ENCODE measurements at places on chromosomes 6 and 20. TPM values are rescaled to one million over a fixed set of nuclear protein-coding genes. Genes with fewer than 3 reads are reported as not detected.

Gene RSPH4A
- 0.08 TPM for total RNA-seq

Gene FAM83C
- total RNA-seq = not detected

Gene RFX6
- not detected for total RNA-seq

Gene ZMYND8
- 9.8 TPM for total RNA-seq

Gene ACTL10
- 2.8 TPM for total RNA-seq

Gene HLA-DMB
- 0.08 TPM for total RNA-seq

Gene GPR6
- not detected for total RNA-seq

Gene CPNE5
- total RNA-seq = not detected

Gene EPPIN
- total RNA-seq = not detected

Gene LAMA5
- total RNA-seq = 63.7 TPM

Gene MAS1
- not detected for total RNA-seq

Gene GPANK1
- 6.1 TPM for total RNA-seq

Gene SLC17A1
- not detected for total RNA-seq

Gene MUC22
- total RNA-seq = not detected

Gene CLVS2
- total RNA-seq = not detected

Gene EYS
- total RNA-seq = under 0.01 TPM

Gene SYCP2
- 0.70 TPM for total RNA-seq

Gene CRIP3
- not detected for total RNA-seq

Gene DTD1
- total RNA-seq = 100 TPM

Gene HDGFL1
- total RNA-seq = not detected

Gene GLP1R
- not detected for total RNA-seq

Gene WFDC11
- not detected for total RNA-seq

Gene LTA
- not detected for total RNA-seq

Gene BCAS4
- 22.5 TPM for total RNA-seq

Gene NKAIN4
- 0.15 TPM for total RNA-seq

Gene TSBP1
- not detected for total RNA-seq

Gene FBXO5
- total RNA-seq = 0.82 TPM

Gene NKAPL
- total RNA-seq = 1.4 TPM

Gene ANKEF1
- 0.30 TPM for total RNA-seq

Gene FLOT1
- total RNA-seq = 79.3 TPM

Gene ABHD16B
- not detected for total RNA-seq

Gene TRIM10
- total RNA-seq = not detected

Gene C20orf141
- total RNA-seq = not detected

Gene SRMS
- total RNA-seq = not detected

Gene FRK
- total RNA-seq = 0.47 TPM

Gene SLC17A3
- not detected for total RNA-seq

Gene MYCT1
- total RNA-seq = 0.47 TPM

Gene LPA
- total RNA-seq = not detected

Gene RBM39
- total RNA-seq = 325 TPM

Gene IMPG1
- total RNA-seq = not detected

All from smooth muscle cell of the coronary artery (primary cell).